Thoracic aorta (tissue), 2 donors: ENCODE measurements at places on chromosomes 6 and 20. TPM values are rescaled to one million over a fixed set of nuclear protein-coding genes. Genes with fewer than 3 reads are reported as not detected.
A peak's percentile ranks its signal among the peaks of the same experiment; 100 is the strongest.

DNA sequence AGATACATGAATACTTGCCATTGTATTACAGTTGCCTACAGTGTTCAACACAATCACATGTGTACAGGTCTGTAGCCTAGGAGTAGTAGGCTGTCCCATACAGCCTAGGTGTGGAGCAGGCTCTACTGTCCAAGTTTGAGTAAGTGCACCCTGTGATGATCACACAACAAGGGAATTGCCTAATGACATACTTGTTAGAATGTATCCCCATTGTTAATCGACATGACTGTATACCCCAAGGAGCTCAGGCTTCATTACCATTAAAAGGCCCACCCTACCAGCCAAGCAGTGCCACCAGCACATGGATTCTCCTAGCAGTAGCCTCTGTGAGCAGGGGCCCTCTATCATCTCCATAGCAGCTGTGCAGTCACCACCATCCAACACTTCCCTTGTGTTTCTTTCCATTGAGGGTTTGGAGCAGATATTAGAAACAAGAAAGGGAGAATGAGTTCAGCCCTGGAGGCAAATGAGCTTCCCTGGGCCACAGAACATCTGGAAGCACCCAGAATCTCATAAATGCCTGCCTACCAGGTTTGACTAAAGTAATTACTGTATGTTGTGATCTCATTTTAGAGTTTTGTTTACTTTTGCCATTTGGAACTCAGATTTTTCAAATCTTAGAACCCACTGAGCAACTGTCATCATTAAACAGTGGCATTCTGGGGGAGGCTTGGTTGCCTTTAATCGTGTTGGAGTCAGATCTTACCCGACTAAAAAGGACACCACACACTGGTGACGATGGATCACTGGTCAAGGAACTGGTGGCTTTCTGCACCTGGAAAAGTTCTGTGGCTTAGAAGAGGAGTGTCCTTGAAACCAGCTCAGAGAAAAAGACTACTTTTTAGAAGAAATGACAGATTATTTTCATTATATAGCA, 104.9 kb downstream of the TULP4 start:
- no peak for DNase-seq
- no peaks in the 10 kb centered on the region for H3K4me1 ChIP-seq
- no peak overlapping the region for H3K4me3 ChIP-seq
- peaks cover 5% of the 10 kb centered on the region for H3K36me3 ChIP-seq
- H3K27me3 ChIP-seq, result no peaks in the 10 kb centered on the region
- H3K27ac ChIP-seq, result no peak overlapping the region

Gene GSTA3
- not detected for total RNA-seq

Gene BPIFB4
- not detected for total RNA-seq

Gene KIF6
- not detected for total RNA-seq

DNA sequence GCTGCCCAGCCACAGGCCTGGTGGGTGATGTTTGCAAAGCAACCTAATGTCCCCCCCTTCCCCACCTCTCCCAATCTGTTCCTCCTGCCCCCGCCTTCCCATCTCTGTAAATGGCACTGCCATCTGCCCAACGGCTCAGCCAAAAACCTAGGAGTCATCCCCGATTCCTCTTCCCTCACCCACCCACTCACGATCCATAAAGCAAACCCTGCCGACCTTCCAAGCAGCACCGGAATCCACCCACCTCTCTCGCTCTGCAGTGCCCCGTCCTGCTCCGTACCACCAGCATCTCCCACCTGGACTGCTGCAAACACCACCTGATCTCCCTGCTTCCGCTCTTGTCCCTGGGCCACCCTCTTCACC, 37.6 kb downstream of the SULF2 start:
- no peak overlapping the region for H3K27ac ChIP-seq
- H3K4me3 ChIP-seq, result no peak overlapping the region
- H3K27me3 ChIP-seq, result no peaks in the 10 kb centered on the region
- peaks cover 10% of the 10 kb centered on the region for H3K4me1 ChIP-seq
- no peaks in the 10 kb centered on the region for H3K36me3 ChIP-seq
- DNase-seq, result no peak

- peaks cover 2% of the 10 kb centered on the region for H3K36me3 ChIP-seq
- no peak for DNase-seq
- H3K27me3 ChIP-seq, result no peaks in the 10 kb centered on the region
- no peak overlapping the region for H3K27ac ChIP-seq
- H3K4me3 ChIP-seq, result no peak overlapping the region
- H3K4me1 ChIP-seq, result peaks cover 9% of the 10 kb centered on the region
These were observed 6.1 kb downstream of the NINL start for GRCh38 chr20:25579081-25579770.

DNA sequence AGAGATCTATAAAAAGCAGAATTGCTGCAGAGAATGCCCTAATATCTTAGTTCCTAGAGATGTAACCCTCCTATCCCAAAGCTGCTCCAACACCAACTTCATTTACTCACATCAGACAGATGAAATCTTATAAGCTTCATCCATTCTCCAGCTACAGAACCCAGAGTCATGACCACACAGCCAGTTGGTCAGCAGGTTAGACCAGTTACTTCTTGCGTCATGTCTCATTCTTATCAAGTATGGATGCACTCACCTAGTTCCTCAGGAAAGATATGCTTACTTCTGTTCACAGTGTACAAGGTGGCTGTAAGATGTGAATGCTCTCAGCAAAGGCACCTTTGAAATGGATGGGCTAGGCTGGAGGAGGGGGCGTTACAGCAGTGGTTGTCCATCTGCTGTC, 47.9 kb upstream of the ISM1 start:
- DNase-seq, result no peak
- H3K4me3 ChIP-seq, result no peak overlapping the region
- H3K36me3 ChIP-seq, result no peaks in the 10 kb centered on the region

GRCh38 chr20:10065154-10065833, 30.5 kb downstream of the ANKEF1 start:
- no peak overlapping the region for H3K27ac ChIP-seq
- H3K36me3 ChIP-seq, result no peaks in the 10 kb centered on the region
- no peaks in the 10 kb centered on the region for H3K27me3 ChIP-seq
- no peaks in the 10 kb centered on the region for H3K4me1 ChIP-seq

GRCh38 chr20:9389346-9389745, 125.0 kb upstream of the LAMP5 start:
- DNase-seq, result no peak
- H3K36me3 ChIP-seq, result no peaks in the 10 kb centered on the region
- peak overlapping the region; percentile 49 for H3K27ac ChIP-seq

Gene PNLDC1
- total RNA-seq, result 0.54 TPM

- H3K27ac ChIP-seq, result no peak overlapping the region
- H3K36me3 ChIP-seq, result no peaks in the 10 kb centered on the region
- H3K4me1 ChIP-seq, result no peaks in the 10 kb centered on the region
- no peaks in the 10 kb centered on the region for H3K27me3 ChIP-seq
- H3K4me3 ChIP-seq, result no peak overlapping the region
- DNase-seq, result no peak
These were observed 61.7 kb downstream of the HDGFL1 start for GRCh38 chr6:22631091-22631490.

DNA sequence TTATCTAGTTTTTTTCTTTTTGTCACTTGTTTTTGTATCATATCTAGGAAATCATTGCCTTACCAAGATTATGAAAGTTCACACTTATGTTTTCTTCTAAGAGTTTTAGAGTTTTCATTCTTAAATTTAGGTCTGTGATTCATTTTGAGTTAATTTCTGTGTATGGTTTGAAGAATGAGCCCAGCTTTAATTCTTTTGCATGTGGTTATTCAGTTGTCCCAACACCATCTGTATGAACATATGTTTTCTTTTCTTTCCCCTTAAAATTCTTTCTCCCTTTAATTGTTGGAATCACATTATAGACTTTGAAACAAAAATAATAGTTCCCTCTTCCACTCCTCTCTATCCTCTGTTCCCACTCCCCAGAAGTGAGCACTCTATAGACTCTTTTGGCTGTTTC, 85.4 kb downstream of the SLX4IP start:
- DNase-seq, result no peak
- H3K4me1 ChIP-seq, result peaks cover 6% of the 10 kb centered on the region

Gene SLC35D3
- total RNA-seq, result not detected
